GM12892 (cell line): ENCODE measurements at places on chromosomes 2 and 18.
A peak's percentile ranks its signal among the peaks of the same experiment; 100 is the strongest.

DNA sequence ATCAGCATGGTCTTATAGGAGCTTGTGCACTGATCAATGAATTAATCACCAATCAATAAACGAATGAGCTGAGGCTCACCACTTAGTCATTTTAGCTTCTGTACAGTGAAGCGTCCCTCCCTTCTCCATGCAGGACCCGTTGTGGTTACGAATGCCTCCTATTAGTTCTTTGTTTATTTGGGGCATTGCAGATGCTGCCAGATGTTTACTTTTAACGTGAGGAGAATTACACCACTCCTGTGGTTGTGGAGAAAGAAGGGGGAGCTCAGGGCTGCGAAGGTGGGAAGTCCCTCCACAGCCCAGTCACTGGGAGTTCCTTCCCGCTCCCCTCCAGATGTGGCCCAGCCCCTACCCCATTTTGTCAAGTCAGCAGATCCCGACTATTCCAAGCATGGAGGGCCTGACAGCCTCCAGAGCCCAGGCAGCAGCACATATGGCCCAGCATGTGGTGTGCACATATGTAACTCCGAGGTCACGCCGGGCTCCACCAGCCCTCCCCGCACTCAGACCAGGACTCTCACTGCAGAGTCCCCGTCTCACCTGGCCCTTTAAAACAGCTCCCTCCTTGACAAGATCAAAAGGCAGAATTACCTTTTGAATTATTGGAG lies 20.9 kb downstream of the PKDCC start:
- no peak for DNase-seq

GRCh38 chr2:232486558-232487384 lies 863 bp downstream of the ECEL1 start:
- DNase-seq, result no peak

DNA sequence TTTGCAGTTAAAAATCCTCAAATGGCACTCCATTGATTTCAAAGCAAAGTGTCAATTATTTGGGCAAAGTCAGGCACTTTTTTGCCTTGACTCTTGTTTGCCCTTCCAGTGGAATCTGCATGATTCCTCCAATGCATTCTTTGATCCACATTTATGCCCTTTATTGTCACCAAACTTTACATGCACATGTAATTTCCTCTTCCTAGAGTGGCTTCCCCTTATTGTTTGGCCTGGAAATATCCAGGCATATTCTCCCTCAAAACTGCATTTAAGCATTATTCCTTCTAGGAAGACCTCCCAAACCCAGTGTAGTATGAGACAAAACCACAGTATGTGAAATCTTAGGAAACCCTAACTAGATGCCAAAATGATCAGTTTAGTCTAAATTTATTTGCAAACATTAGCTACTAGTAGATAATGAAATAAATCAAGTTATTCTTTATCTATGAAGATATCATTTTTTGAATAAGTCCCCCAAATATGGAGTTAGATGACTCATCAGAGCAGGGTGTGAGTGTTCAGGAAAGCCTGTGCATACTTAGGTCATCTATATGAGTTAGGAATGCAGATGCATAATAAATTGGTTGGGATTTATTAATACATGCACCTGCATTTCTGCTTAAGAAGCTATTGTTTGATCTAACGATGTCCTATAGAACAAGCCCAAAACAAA lies 433.3 kb upstream of the TCF4 start:
- DNase-seq, result no peak

DNA sequence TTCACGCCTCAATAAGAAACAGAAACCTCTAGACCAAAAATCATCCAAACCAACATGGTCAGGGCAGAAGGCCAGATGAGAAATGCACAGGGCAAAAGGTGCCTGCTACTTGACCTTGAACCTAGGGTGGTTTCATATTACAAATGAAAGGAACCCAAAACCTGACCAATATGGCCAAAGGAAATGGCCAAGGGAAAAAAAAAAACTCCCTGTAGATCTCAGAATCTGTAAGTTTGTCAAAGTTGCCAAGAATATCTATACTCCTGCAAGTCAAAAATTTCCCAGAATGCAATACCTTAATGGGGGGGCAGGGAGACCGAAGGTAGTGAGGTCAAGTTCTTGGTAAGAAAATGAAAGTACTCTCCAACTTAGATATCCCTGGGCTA lies 47.2 kb downstream of the HIBCH start:
- DNase-seq, result no peak

- DNase-seq, result peak; percentile 14
These were observed 2.6 kb downstream of the ZNF521 start for GRCh38 chr18:25349131-25349925.

DNA sequence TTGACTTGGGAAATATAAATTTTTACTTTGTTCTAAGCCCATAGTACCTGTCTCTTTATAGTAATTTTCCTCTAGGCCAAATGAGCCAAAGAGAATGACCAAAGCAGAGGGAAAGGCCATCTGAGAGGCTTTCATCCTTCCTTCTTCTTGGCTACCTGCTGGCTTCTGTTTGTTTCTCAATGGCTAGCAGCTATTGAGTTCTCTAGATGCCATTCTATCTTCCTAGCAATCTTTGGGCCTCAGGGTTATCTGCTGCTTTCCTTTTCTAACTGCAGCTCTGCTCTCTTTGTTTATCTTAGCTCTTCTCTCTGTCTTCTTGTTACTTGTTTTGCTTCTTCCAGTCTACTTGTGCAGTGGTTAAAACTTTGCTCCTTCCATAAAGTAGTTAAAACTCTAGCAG lies 601.1 kb upstream of the NRXN1 start:
- DNase-seq, result no peak

DNA sequence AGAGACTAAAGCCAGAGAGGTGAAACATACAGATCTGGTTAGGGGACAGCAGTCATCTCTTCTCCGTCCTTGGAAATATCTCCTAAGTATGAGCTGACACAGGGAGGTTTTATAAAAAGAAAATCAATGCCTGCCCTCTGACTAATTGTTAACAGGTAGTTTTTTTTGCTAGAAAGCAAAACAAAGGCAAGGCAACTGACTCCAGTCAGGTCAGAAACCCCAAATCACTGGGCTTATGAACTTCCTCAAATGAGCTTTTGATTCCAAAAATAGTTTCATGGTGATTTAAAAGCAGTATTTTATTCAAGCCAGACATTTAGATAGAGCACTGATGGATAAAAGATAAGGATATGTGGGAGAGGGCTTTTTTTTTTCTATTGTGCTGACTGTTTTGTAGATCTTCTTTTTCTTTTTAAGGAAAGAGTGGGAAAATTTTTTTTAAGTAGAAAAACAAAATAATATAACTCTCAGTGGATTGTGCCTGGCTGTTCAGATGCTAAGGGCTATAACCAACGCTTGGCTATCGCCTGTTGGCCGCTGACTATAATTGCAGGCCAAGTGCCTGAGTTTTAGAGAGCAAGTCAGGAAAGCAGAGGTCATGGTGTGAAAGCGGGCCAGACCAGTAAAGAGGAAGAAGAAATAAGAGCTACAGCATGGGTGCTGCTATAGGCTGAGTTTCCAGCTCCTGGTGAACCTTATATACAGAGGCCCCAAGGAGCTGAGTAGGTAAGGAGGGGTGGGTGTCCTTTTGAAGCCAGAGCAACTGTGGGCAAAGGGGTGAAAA lies 44.9 kb downstream of the MRPL35 start:
- DNase-seq, result no peak

DNA sequence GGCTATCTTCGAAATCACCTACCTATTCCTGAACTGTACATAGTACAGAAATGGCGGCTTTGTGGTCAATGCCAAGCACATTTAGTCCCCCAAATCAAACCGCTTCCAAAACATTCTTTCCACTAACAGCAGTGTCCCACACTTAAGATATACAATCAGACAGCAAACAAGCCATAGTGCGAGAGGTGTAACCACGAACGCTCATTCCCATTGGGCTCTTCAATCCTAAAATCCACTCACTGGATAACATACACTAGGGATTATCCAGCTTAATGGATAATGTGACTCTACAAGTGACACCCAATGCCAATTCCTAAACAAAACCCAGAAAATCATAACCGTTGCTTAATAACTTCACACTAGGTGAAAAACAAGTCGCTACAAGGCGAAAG lies 2.0 kb downstream of the XPO1 start:
- DNase-seq, result no peak

GRCh38 chr2:8642366-8643068 lies 39.3 kb upstream of the ID2 start:
- DNase-seq, result no peak

GRCh38 chr2:58720770-58721697 lies 479.9 kb upstream of the FANCL start:
- no peak for DNase-seq

- no peak for DNase-seq
These were observed 95.1 kb downstream of the MYO5B start for GRCh38 chr18:50099725-50100407.

- no peak for DNase-seq
These were observed 43.1 kb upstream of the GBX2 start for GRCh38 chr2:236211296-236211695.

- peak; percentile 14 for DNase-seq
These were observed 70.2 kb upstream of the SH3BP4 start for GRCh38 chr2:234881413-234882241.

DNA sequence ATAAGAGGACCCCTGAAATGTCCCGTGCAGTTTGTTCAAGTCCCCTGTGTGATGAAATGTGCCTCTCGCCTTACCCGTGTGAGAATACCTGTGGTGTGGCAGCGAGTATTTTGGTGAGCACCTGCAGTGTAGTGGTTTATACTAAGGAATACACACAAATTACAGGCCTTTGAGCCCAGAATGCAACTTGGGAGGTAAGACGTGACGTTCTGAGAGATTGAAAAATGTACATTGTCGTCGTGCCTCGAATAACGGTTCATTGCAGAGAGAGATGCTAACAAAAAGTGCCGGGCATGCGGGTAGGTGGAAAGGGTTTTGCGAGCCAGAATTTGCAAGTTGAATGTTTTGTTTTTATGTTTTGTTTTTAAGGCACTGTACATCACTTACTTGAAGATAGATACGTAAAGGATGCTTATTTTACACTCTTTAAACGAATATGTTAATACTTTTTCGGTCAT lies 867 bp downstream of the RBBP8 start:
- no peak for DNase-seq
